ENCODE measurements at places on chromosomes 12 and 14.

DNA sequence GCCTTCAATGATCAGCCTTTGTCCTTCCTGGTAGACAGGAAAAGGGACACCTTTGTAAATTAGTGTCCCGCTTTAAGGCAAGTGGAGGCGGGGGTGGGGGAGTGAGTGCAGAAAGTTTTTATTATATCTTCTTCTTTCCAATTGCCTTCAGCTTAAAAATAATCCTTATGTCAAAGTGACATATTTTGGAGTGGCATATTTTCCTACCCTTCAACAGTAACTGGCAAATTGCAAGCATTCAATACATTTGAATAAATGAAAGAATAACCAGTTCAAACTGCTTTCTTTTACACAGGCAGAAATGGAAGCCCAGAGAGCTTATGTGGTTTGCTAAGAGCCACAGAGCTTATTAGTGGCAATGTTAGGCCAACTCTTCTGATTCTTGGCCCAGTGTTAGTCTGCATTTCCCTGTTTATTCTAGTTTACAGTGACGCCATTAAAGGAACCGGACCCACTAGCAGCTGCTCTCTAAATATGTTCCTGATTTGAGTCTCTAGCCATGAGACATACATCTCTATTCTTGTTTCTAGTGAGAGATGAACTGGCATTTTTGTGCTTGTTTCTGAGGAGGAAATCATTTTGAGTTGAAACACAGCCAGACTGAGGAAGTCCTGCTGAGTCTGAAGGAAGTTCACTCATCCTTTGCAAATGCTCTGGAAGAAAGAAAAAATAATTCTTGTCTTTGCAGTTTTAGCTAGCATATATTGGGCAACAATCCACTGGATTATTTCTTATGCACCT is 468.7 kb downstream of the NOVA1 start:
- no peak for DNase-seq

DNA sequence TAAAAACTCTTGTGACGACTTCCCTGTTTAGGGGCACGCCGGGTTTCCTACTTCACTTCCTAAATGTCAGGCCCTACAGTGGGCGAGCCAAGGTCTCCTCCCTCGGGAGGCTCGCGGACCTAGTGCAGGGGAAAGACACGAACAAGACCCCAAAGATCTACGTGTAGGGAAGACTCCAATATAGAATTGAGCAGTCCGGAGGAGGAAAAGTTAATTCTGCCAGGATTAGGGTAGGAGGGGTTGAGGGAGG is 564 bp downstream of the ATXN3 start:
- DNase-seq, result no peak

DNA sequence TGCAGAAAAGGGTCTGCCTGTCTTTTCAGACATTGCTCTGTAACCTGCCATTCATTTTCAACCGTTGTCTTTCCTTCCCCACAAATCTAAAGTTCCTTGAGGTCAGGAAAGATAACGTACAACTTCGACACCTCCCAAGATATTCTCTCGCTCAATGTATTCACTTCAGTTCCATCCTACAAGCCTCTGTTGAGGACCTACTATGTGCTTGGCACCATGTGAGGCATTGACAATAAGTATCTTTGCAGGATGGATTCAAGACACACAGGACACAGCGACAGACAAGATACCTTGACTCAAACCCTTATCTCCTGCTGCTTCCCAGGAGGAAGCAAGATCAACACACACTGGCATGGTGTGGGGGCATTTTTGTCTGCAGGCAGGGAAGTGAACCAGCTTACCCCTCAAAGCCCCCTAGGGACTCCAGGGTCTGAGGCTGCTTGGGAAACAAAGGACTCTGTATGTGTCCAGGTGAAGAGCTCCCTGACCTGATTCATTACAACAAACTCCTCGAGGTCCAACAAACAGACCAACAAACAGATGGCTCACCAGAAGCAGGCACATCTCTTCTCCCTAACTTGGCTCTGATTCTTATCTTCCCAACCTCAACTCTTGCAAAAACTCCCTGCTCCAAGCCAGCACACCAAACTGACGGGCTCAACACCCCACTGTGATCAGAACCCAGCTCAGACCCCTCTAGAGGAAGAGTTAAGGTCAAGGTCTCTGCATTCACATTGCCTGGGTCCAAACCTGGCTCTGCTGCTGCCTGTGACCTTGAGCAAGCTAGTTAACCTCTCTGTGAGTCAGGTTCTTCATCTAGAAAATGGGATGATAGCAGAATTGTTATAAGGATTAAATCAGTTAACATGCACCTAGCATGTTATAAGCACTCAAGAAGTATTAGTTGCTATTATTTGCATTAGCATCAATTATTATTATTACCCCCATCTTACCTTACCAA is 6.3 kb downstream of the NUAK1 start:
- no peak for DNase-seq

DNA sequence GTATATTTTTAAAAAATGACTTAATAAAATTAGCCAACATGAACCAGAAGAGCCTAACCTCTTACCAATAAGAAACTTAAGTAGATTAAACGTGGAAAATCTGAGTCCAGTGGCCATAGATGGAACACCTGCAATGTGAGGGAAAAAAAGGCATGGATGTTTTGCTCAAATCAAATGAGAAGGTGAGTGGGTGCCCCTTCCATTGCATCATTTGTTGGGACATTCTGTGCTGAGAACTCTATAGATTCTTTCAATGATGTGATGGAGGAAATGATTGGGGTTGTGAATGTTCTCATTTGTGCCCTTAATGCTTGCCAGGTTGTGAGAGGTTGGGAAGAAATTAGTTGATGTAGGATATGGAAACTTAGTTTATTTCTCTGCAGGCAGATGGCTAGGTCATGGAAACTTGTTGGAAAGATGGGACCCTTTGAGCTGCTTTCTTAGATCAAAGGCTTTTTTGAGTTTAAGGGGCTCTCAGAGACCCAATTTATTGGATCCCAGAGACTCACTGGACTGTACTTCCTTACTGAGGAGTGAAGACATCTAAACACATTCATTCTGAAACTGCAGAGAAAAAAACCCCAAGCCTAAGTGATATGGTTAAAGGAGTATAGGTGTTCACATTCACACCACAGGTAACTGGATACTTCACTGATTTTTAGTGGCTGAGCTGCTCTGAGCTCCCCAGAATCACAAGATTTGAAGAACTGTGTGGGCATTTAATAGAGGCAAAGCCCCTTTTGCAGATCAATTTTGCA is 95.9 kb downstream of the DACT1 start:
- DNase-seq, result no peak

GRCh38 chr12:55899082-55899481 is 28.6 kb downstream of the PYM1 start:
- no peak for DNase-seq

DNA sequence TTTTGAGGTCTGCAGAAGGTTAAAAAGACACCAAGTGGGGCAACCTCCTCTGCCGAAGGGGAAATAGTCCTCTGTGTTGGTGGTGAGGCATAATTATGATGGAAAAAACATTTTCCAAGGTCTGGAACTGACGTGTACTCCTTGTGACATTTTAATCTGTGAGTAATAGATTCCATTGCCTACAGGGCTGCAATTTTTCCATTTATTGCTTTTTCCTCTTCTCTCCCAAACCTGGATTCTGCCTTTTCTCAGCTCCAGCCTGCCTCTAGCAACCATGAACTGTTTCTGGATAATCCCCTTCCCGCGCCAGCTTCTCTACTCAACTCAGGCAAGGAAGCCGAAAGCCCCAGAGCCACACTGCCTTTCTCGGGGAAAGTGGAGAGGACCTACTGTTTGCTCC is 230.1 kb upstream of the PLXNC1 start:
- no peak for DNase-seq

GRCh38 chr14:36683083-36683724 is 21.5 kb downstream of the PAX9 start:
- DNase-seq, result no peak

- no peak for DNase-seq
These were observed 50.5 kb upstream of the CEP83 start for GRCh38 chr12:94510128-94510527.

DNA sequence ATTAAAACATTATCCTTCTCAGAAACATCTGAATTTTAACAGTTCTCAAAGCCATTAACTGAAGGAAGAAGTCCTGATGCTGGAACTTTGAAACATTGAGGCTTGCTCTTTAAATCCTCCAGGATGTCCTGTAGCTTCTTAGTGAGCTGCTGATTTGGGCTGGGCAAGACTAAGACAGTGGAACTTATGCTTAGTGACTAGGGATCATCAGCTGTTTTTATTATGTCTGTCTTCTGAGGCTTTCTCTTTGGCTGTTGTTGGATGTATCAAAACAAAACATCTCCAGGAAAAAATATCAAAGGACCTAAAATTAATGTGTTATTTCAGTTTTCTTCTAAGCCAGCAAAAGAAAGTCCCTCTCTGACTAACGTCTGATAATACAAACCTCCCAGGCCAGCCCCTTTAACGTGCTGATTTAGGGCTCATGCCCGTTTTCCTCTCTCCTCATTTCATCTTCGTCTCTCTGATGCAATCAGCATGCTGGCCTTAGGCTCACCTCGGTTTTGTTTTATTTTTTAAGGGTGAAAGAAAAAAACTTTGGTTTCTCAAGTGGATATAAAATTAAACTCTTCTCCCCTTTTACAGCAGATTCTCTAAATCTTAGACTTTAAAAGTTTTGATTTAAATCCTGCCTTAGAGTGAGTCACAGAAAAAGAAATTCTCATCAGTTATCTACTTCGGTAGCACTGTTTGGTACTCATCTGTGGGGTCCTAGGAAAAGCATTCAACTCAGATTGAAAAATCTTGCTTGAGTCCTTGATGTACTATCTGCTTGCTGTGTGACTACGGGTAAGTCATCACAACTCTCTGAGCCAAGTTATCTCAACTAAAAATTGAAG is 106.2 kb upstream of the CCDC91 start:
- DNase-seq, result no peak

GRCh38 chr12:10673659-10674384 is at the start of gene STYK1:
Gene STYK1 (minus strand): TSS chr12:10674052. CDS start chr12:10634618, 39,434 bp downstream.
- peak; percentile 72 for DNase-seq

- DNase-seq, result peak; percentile 88
These were observed 11.7 kb downstream of the HDAC7 start for GRCh38 chr12:47808050-47808449.

DNA sequence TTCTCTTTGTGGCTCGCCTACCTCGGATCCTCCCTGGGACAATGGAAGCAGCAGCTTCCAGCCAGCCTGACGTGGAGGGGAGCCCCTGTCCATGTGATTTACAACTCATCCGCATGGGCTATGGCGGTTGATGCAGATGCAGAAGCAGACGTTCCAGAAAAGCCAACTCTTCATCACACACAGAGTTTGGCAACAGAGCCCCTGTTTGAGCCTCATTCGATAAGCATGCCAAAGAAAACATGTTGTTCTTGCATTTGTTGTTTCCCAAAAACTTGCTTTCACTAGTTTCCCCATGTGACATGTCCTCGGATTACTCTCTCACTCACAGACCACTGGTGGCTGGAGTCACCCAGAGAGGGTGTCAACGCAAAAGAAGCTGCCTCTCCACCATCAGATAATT is 16.4 kb upstream of the TC2N start:
- no peak for DNase-seq
